Activated B cell treated with CpG ODN at 0.5 μM for 24 hours (primary cell): ENCODE measurements at places on chromosomes 12 and 14.

DNA sequence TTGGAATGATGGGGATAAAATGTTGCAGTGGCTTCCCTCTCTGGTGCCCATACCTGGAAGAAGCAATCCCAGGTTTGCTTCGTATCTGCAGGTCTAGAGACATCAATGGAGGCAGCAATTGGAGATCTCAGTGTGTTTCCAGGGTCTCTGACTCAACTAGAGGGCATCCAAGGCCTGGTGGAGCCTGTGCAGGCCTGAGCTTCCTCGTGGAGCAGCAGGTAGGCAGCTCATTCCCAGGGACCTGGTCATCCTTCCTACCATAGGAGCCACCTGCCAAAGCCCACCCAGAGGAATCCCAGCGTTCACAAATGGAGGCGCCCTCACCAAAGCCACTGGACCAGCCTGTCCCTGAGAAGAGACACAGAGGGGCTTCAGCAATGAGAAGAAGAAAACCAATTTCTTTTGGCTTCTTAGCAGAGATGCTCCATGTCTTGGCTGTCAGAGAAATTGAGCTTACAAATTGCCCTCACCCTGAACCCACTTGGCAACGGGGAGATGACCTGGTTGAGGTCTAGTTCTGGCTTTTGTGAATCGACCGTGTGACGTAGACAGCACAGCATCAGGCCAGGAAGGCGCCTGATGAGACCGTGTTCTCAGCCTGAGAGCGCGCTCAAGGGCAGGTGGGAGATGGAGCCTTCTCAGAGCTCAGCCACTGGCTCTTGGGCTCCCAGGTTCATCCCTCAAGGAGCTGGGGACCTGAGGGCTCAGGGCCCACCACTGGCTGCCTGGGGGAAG, 283.6 kb downstream of the DPF3 start:
- no peak for DNase-seq

DNA sequence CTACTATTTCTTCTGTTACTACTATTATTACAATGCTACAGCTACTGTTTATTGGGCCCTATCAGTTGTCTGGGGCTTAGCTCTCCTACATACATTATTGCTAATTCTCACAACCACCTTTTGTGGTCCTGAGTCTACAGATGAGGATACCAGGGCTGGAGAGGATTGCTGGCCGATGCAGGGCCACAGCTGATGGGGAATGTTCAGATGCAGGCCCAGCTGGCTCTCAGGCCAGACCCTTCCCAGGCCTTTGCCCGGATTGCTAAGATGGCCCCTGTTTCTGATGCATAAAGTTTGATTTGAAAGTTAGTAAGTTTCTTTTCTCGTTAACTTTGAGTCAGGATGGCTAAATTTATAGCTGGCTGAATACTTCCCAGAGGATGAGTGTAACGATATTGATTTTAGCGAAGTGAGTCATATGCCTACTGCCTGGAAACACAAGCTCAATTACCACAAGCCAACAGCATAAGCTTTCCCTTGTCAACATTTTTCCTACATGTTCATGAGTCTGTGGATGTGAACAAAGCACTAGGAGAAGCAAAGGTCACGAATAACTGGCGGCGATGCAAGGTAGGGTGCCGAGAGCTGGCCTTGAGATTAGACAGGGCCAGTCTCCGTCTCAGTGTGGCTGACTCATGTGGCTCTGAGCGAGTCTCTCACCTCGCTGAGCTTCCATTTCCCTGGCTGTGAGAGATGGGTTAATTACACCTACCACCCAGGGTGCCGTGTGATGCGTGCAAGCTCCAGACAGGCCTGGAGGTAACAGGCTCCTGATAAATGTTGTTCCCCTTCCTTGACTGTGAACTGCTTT, 111.0 kb downstream of the BEGAIN start:
- DNase-seq: no peak

DNA sequence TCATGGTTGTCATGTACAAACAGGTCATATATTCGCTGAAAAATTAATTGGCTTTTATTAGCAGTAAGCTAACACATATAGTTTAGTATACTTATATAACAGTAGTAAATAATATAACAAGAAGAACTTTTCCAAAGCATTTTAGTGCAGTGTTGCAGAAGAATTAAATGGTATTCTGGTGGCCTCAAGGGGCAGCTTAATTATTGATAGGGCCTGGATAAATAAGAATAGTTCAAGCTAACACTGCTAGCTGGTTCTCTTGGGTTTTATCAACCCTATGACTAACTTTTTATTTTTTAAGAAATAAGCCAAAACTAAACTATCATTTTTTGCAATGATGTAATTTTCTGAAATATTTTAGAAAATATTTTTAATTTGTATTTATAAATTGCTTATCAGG, 152.1 kb downstream of the SRGAP1 start:
- no peak for DNase-seq

GRCh38 chr12:15719230-15719629, 70.0 kb downstream of the EPS8 start:
- DNase-seq: no peak

GRCh38 chr14:78697341-78697740, 527.2 kb downstream of the NRXN3 start:
- no peak for DNase-seq

DNA sequence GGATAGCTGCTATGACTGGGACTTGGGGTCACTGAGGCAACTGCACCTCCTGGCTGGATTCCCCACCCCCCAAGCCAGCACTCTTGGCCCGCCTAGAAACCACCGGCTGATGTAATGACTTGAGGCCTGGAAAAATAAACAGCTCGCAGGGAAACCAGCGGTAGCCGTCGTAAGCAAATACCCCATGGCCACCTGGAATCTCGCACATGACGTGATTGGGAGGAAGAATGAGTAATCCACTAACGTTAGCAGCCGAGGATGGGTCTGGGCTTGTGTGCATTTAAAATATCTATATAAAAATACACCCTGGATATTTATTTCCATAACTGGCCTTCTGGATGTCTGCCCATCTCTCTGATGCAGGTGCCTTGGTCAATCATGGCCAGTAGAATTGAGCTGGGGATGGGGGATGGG, 120.1 kb downstream of the SMOC1 start:
- DNase-seq: no peak

GRCh38 chr12:95200128-95200894, 17.0 kb downstream of the FGD6 start:
- no peak for DNase-seq

DNA sequence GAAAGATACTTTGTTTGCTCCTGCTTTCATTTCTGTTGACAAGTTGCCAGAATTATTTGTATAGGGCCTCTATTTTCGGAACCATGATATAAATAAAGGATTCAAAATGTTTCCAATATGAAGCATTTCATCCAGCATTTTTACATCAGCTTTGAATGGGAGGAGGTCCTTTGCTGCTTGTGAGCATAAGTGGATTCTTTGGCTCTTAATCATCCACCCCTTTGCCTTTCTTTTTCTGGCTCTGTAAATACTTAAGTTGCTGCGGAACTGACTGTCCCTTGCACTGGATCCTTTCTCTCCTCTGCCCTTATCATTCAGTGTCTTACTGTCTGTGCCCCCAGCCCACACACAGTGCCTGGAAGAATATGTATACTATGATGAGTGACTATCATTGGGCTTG, 357.3 kb upstream of the RGS6 start:
- DNase-seq: no peak

- DNase-seq: no peak
Measured at GRCh38 chr12:85529896-85530295, 249.9 kb downstream of the ALX1 start.

- DNase-seq: no peak
Measured at GRCh38 chr12:779745-780734, 27.7 kb downstream of the WNK1 start.

DNA sequence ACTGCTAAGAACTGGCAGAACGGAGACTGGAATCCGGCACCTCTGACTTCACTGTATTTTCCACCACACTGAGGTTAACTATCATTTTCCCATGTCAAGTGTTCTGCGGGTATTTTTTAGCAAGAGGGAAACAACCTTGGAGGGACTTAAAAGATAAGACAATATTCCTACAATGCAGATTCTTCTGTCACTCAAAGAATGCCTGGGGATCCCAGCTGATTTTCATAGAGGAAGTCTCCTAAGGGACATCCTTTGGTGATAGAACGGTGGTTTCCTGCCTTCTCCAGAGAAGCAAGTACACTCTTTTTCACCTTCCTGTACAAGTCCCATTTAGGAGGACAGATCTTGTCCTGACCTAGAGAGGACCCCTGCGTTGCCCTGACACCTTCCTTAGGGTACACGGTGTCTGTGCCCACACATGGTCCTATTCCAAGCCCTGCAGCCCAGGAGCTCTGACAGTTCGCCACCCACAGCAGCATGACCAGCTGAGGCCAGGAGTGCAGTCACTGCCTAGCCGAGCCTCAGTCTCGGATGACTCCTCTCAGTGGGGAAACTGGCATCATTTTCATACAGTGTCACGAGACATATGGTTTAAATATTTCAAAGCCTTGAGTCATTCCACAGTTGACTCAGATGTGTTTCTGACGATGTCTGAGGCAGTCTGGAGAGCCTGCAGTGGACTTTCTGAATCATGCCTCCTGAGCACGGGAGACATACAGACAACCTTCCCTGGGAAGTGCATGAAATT, 181.3 kb upstream of the FKBP4 start:
- DNase-seq: no peak

DNA sequence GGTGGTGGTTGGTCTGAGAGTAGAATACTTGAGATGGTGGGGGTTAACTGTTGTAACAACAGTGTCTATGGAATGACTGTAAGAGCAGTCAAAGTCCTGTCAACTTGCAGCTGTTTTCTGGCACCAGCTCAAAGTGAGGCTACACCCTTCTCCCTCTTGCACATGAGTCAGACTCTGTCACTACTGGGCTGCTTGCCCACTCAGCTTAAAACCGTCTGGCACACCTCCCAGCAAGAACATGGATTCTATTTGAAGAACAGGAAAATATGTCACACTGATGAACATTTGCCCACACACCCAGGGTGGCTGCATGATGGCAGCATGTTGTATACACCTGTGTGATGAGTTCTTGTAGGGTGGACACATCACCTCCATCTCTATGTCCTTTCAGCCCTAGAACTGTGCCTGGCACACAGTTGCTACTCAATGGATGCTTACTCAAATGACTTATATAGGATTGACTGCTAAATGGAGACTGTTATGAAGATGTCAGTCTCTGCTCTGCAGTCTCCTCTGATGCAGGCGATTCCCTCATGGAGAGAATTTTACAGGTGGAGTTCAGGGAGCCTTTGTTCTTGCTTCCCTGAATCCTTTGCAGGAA, 19.3 kb upstream of the SERPINA6 start:
- DNase-seq: no peak

- no peak for DNase-seq
Measured at GRCh38 chr12:112747501-112747900, 44.0 kb upstream of the RPH3A start.

- no peak for DNase-seq
Measured at GRCh38 chr12:62618930-62619329, 152.3 kb downstream of the MON2 start.

DNA sequence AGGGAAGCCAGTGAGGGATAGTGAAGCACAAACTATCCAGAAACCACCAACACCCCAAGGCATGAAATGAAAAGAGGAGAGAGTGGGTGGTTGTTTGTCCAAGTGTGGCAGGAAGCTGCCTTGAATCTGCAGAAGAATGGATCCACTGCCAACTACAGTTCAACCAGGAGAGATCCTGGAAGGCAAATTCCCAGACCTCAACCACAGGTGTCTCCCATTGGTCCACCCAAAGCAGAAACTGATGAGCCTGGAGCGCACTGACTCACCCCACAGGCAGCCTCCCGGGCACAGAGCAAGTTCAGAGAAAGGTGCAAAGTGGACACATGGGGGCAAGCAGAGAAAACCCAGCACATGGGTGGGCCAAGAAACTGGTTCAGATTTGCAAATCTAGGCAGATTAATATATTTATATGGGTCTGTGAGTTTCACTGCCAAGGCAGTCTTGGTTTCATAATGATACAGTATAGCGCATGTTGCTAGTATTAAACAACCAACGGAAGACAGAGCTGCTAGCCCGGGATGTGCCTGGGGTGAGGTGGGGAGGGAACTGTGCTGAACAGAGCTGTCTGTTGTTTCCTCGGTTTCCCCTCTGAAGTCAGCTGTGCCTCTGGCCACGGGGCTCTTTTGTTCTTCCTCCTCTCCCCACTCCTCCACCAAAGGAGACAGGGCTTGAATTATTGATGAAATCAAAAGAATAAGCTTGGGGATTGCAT, 416.2 kb upstream of the CCDC196 start:
- DNase-seq: no peak

DNA sequence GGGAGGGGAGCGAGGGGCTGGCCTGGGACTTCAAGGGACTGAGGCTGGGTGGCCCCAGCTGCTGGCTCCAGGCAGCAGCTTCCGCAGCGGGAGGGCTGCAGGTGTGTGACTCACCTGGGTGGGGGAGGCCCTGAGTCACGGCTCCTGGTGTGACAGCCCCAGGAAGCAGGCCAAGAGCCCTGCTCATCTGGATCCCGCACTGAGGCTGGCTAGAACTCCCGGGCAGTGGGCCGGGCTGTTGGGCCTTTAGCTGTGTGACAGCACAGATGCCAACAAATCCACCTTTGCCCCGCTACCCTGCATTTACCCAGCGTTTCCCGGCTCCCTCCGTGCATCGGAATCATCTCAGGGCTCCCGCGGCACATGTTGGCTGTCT, 180.0 kb upstream of the PRMT8 start:
- no peak for DNase-seq

- no peak for DNase-seq
Measured at GRCh38 chr12:49642370-49642802, 19.0 kb downstream of the PRPF40B start.

GRCh38 chr12:88325076-88325815, 183.1 kb downstream of the TMTC3 start:
- no peak for DNase-seq

DNA sequence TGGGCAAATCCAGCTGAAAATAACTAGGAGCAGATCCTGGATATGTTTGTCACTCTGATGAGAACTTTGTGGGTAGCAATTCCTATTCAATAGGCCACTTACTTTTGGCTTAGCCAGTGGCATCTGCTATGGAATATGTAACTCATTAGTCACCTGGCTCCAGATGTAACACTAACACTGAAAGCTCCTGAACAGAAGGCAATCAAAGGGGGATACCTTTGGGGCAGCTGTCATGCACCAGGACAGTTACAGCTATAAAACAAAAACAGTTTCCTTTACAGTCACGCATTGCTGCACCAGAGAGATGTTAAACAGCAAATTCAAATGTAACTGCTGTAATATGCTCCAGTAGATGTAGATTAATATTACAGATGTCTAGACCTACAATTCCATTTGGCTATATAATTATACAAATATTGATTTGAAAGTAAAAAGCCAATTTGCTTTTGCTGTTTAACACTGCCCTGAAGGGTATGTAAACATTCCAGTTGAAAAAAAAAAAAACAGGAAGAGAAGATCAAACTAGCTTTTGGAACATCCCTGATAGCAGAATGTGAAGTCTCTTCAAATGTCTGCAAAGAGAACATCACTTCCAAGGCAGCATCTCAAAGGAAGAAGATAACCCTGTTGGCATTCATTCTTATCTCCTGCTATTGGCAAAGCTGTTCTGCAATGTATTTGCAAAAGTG, 18.4 kb downstream of the RACGAP1 start:
- no peak for DNase-seq
